Activated T-cell treated with anti-CD3 and anti-CD28 coated beads, Interleukin-2, amount 50 U/mL, for 24 hours (primary cell): ENCODE measurements at places on chromosomes 1 and 21.

DNA sequence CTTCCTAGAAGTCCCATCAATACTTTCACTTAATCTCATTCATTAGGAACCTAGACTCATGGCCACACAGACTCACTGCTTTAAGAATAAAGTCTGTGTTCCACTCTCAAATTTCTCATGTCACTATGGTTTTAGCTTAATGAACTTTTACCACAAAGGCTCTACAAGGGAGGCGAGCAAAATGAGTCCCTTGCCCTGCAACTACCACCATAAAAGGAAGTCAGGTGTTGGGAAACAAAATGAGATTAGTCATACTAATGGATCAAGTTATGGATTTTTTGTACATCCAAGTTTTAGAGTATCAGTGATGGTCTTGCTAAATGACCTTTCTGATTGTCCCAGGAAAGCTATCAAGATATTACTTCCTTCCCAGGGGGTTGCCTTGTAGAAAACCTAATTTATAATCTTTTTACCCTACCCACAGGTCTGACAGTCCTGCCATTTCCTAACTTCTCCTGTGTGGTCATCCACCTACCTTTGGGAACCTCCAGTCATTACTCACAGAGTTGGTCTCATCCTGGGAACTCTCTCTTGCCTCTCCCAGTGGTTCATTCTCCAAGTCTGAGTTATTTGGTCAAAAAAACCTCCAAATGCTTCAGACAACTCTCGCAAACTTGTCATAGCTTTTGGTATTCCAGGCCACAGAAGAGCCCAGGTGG lies 51.8 kb upstream of the SLC16A1 start:
- DNase-seq: no peak

DNA sequence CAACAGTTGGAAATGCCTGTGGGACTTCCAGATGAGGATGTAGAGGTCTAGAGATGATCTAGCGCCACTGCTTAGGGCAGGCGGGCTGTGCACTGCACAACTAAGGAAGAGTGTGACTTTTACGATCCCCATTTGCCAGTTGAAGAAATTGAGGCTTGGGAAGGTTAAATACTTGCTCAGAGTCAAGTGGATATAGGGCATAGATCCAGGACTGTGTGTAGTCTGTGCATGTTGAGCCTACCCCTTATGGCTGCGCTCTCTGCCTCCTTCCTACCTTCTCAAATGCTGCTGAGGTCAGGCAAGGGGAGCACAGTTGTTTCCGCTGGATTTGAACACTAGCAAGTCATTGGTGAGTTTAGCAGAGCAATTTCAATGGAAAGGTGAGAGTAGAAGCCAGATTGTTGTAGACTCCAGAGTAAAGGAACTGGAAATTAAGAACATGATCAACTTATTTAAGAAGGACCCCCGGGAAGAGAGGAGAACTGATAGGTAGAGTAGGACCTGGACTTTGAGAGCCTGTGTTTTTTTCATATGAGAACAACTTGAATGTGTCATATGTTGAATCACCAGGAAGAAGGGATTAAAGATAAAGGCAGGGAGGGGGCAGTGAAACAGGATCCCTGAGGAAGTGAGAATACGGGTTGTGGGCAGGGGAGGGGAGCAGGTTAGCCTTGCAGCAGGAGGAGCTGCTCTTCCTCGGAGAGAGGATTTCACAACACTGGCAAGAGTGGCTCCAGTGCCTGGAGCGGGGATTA lies 2.7 kb downstream of the CAPN2 start:
- DNase-seq: no peak

GRCh38 chr1:58755468-58755872 lies 28.4 kb downstream of the JUN start:
- DNase-seq: peak; percentile 75

- DNase-seq: no peak
Observed at GRCh38 chr1:21633992-21634805, 35.0 kb downstream of the RAP1GAP start.

DNA sequence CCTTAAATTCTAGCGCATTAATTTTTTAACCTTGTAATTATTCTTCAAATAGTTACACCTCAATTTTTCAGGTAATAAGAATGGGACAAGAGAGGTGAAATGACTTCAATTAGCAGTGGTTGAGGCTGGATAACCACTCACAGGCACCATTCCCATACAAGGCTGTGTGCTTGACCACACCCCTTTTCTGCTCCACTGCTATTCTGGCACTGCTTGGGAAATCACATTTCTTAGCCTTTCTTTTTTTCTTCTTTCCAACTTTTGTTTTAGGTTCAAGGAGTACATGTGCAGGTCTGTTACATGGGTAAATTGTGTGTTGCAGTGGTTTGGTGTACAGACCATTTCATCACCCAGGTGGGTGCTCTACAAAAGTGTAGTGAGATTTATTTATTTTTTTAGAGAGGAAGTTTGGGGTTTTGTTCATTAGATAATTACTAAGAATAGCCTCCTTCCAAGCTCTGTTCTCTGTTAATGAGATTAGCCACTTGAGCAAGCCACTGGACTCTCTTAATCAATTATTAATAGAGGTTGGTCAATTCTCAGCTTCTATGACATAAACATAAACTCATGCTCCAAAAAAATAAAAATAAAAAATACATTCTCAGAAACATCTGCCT lies 14.4 kb downstream of the ILDR2 start:
- no peak for DNase-seq

GRCh38 chr1:10160907-10161490 lies 49.4 kb upstream of the KIF1B start:
- DNase-seq: no peak

DNA sequence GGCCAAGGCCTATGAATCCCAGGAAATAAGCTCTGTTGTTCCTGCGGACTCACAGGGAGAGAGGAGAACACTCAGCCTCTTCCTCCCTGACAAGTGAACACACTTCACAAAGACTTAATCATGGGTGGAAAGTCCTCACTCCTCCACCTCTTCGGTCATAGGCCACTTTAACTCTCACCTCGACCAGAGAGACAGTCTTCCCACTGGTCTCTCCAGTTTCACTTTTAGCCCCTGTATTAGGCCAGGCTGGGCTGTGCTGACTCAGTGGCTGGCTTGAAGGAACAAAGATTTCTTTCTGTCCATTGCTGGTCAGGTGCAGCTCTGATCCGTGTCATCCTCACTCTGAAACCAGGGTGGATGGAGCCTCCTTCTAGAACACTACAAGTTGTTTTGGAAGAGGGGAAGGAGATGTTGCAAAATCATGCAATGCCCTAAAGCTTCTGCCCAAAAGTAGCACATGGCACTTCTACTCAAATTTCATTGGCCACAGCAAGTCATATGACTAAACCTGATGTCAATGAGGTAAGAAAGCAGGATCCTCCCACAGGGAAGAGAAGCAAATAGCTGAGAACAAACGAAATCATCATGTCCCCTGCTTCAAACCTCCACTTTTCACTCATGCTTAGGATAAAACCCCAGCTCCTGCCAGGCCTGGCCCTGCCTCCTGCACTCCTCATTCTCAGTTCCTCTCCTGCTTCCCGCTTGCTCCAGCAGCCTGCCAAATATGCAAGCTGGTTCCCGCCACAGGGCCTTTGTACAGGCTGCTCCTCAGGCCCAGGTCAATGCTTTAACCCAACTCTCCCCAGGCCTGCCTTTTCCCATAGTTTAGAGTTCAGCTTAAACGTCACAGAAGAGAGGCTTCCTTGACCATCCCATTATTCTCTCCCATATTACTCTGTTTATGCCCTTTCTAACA lies 150.5 kb upstream of the RUNX3 start:
- no peak for DNase-seq

DNA sequence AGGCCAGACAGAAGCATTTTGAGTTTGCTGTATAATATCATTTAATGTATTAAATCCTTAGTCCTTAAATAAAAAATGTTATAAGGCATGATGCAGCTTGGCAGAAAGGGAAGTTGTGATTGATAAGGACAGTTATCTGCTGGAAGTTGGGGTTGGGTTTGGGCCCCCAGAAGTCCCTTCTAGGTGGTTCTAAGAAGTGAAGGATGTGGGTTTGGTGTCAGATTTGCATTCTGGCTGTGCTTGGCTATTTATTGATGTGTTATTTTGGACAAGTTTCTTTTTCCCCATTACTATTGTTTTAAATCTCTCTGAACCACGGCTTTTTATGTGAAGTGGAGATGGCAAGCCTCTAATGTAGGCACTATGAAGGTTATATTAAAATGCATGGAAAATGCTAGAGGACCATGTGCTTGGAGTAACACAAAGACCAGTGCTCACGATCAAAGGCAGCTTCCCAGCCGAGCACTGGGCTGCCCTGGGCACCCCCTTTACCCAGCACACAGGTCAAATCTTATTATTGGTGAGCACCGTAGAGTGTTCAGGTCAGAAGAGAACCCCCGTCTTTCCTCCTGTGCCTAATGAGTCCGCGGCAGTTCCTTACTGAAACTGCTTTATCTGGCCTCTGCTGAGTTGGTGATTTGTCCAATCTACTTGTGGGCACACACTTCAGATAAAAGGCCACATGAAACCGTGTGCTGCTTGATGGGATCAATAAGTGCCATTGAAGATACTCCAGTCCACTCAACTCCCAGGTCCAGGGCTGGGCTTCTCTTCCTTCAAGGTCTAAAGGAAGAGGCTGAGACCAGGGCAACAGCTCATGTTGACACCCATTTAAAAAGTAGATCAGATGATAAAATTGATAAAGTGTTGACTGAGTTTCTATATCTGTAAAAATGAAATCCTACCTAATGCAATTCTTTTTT lies 212.0 kb downstream of the PRDM2 start:
- no peak for DNase-seq

GRCh38 chr1:109634771-109635750 lies 15.4 kb downstream of the AMPD2 start:
- no peak for DNase-seq

DNA sequence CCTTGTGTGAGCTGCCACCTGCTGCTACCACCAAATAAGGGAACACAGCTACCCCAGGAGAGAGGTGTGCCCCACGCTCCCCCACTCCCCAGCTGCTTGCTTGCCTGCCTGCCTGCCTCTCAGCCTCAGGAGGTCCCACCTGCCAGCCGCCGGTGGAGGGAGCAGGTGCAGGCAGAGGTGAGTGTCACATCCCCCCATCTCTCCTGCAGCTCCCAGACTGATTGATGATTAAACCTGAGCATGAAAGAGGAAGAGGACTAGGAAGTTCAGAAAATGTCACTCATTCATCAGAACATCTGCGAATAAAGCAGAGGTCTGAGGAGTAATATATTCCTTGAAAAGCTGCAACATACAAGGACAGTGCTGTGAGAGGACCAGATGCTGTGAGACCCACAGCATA lies 58.6 kb upstream of the HIVEP3 start:
- no peak for DNase-seq

DNA sequence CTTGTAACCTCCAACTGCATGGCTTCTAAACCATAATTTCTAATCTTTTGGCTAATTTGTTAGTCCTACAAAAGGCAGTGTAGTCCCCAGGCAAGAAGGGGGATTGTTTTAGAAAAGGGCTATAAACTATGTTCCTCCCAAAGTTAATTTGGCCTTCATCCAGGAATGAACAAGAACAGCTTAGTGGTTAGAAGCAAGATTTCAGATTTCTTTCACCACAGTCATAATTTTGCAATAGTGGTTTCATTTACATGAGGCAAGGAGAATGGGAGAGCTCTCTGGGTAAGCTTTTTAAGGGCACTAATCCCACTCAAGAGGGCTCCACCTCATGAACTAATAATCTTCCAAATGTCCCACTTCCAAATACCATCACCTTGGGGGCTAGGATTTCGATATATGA lies 1353.9 kb downstream of the NCAM2 start:
- DNase-seq: no peak

- no peak for DNase-seq
Observed at GRCh38 chr1:9319789-9320519, 27.3 kb downstream of the SPSB1 start.

DNA sequence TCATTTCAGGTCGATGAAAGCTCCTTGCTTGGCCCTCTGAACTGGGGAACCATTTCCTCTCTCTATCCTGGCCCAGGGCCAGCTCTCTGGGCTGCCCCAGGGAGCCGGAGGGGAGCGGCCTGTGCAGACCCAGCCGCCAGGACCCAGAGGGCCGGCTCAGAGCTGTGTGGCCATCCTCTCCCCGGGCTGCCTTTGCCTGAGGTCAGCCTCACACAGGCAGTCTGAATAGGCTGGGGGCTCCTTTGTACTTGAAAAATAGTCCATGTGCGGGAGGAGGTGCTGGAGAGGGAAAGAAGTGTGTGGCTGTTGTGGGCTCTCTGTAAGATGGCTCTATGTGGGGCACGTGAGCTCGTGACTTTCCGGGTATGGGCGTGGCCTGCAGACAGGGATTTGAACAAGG lies 275.1 kb upstream of the VAMP3 start:
- DNase-seq: no peak

GRCh38 chr1:205435578-205436573 lies 14.0 kb upstream of the LEMD1 start:
- DNase-seq: no peak

DNA sequence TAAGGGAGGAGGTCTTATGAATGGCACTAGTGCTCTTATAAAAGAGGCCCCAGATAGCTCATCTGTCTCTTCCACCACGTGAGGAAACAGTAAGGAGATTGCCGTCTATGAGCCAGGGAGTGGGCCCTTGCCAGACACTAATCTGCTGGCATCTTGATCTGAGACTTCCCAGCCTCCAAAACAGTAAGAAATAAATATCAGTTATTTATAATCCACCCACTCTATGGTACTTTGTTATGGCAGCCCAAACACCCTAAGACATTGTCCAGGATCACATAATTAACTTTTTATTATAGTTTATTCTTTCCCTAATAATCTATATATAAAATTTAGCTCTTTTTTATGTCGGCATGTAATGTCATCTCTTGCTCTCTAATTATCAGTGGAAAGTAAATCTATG lies 144.0 kb upstream of the IRF2BP2 start:
- DNase-seq: no peak

GRCh38 chr1:18410407-18410806 lies 70.3 kb upstream of the KLHDC7A start:
- no peak for DNase-seq

DNA sequence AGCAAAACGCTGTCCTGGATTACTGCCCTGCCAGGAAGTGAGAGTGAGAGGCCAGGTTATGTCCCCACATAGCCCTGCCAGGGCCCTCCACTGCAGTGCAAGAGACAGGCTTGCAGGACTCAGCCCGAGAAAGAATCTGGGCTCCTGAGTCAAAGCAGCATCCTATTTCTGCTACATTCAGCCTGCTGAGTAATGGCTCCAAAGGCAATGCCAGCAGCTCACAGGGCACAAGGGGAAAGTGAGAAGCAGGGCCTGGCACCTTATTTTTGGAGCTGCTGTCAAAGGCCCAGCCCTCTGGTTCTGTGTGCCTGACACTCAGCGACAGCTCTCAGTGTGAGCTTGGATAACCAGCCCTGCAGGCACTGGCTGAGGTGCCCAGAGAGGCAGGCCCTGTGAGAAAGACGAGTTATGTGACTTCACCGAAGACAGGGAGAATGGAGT lies 83.9 kb downstream of the DTL start:
- no peak for DNase-seq

DNA sequence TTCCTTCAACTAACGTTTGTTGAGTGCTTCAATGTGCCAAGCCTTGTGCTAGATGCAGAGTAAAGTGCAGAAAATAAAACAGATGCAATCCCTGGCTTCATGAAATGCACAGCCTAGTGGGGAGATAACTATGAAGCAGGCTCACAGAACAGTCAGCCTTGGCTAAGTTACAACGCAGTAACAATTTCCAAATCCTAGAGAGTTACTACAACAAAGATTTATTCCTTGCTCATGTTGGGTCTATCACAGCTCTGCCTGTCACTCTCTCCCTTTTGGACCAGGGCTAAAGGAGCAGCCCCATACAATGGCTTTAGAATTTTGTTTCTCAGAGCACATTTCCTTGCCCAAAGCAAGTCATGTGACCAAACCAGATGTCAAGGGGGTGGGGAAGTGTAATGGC lies 359.8 kb downstream of the ZNF326 start:
- DNase-seq: no peak

GRCh38 chr1:39425151-39425550 lies 66.3 kb upstream of the BMP8A start:
- DNase-seq: no peak

- DNase-seq: no peak
Observed at GRCh38 chr21:26447932-26448475, 125.1 kb downstream of the CYYR1 start.
